ENCODE measurements at places on chromosomes 6 and 20.

- no peak for DNase-seq
These were observed 6.1 kb upstream of the RPL7L1 start for GRCh38 chr6:42873313-42873712.

DNA sequence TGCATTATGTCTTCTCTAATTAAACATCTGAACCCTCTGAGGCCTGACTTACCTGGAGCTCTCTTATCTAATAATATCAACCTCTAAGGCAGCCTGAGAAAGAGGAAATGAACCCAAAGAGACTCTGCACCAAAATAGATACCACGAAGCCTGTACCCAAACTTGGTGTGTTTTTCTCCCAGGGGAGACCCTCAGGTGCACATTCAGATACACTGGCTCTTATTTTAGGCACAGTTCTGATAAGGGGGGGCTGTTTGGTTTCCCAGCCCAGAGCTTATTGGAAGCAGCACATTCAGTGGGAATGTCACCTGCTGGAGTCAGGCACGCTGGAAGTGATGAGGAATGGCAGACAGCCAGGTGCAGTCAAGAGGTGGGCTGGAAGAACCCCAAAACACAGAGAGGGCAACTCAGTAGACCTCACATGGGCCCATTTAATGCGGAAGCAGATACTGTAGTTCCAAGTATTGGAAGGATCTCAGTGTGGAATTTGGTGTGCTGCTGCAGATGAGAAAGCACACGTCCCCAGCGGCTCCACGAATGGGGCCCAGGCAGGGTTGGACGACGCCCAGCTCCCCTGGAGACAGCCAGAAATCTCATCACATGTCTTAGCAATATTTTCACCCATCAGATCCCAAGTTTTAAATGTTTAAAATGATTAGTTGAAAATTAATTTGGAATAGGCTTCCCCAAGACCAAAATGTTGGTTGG, 9.7 kb upstream of the CCR6 start:
- DNase-seq: no peak

DNA sequence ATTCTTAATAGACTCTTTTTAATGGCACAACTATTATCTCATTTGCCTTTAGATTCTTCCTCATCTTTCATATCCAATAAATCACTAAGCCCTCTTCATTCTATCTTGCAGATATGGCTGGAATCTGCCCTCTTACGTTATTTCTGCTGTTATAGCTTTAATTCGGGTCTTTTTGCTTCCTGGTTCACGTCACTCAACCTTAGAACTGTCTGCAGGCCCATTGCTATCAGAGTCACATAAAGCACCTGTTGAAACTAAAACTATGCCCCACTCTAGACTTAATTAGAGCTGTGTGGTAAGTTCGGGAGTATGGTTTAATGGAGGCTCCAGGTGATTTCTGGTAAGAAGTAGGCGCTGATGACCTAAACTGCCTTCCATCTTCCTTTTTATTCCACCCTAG, 988 bp downstream of the QRSL1 start:
- DNase-seq: no peak

- DNase-seq: no peak
These were observed 244.9 kb downstream of the ZFAND3 start for GRCh38 chr6:38064431-38064830.

DNA sequence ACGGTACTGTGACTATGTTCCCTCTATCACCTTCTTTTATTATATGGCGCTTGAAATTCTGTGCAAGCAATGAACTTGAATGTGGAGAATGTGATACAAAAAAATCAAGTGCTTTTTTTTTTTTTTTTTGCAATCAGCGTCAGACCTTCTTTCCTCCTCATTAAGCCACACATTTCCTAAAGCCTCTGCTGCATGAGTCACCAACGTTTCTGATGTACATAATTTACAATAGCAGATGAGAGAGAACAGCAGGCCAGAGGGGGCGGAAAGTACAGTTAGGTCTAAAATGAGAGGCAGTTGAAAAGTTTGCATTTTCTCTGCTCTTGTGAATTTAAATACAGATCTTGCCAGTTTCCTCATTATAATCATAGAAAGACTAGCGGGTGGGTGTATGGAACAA, 114.6 kb upstream of the RIPOR2 start:
- DNase-seq: peak; percentile 98

DNA sequence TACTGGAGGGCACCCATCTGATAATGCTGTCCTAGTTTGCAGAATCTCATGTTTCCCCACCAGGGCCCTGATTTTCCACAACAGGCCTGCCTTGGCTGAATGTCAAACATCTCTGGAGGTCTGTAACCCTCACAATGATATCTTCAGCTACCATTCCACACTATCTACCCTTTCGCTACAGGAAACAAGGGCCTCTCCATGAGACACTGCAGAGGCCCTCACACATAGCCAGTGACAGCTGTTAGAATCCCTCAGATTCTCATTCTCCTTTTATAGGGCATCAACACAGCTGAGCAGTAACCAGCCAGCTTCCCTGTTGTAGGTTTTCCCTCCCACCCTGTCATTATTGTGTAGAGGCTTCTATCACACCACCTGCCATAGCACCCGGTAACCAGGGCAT, 29.6 kb upstream of the MICB start:
- no peak for DNase-seq

GRCh38 chr6:3718407-3718806, 33.1 kb downstream of the PXDC1 start:
- no peak for DNase-seq

GRCh38 chr20:34570859-34571306, 12.4 kb downstream of the MAP1LC3A start:
- no peak for DNase-seq

GRCh38 chr20:10078403-10078802, 43.6 kb downstream of the ANKEF1 start:
- DNase-seq: no peak

DNA sequence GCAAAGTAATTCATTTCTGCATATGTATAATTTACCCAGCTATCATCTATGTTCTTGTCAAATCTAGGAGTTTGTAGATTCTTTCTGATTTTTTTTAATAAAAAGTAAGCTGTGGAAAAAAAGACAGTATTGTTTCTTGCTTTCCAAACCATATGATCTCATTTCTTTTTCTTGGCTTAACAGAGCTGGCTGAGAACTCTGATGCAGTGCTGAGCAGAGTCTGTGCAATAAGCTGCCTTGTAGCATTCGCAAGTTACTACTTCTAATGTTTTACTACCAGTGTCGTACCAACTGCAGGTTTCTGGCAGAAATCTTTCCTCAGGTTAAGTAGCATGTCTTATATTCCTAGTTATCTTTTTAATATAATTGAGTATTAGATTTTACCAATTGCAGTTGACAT, 15.6 kb downstream of the RRBP1 start:
- DNase-seq: no peak

DNA sequence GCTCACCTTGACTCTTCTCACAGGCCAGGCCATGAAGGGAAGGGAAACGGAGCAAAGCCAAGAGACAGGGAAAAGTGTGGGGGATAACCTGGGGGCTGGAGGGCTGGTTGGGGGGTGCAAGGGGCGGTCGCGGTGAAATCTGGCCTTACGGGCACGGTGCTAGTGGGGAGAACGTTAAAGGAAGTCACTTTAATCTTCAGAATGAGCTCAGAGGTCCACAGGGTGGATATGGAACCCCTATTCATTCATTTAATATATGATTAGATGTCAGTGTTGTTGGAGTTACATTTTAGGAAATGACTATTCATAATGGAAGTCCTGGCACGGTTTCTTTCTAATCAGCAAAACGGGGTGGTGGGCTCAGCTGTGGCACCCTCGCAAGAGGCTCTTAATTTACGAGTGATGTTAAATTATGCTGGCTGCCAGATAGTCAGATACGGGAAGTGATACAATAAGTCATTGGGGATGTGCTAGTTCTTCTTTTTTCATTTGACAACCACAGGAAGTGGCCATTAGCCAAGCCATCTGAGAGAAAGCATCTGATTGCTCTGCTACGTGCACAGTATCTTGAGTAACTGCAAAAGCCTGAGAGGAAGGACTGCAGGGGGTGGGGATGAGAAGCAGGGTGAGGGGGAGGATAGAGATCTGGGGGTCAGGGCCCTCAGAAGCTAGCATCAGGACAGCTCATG, 253.0 kb downstream of the QKI start:
- DNase-seq: peak; percentile 51

DNA sequence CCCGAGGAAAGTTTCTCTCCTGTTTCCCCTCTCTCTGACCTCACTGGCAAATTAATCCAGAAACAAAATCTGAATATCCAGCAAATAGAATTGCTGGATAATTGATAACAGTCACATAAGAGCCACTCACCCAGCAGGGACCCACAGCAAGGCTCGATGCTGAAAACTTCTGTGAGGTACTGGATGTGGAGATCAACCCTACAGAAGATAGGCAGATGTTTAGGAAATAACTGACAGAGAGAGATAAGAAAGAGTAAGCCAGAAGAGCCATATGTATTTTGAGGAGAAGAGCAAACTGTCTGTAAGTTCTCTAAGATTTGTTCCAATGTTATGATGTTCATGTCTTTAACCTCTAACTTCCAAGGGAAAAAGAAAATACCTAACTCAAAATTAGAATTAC, 59.7 kb downstream of the PKHD1 start:
- no peak for DNase-seq

DNA sequence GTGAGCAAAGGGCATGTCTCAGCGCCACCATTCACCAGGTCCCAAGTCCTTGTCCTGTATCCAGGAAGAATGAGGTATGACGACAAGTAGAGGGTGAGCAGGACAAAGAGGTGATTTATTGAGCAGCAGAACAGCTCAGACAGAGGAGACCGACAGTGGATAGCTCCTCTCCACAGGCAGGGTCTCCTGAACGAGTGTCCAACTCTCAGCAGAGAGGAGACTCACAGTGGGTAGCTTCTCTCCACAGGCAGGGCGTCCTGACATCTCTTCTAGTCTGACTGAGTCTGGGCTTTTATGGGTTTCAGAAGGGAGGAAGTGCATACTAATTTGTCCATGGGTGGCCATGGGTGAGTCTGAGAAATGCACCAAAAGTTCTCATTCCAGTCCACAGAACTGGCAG, 204.7 kb downstream of the ANKRD60 start:
- no peak for DNase-seq

DNA sequence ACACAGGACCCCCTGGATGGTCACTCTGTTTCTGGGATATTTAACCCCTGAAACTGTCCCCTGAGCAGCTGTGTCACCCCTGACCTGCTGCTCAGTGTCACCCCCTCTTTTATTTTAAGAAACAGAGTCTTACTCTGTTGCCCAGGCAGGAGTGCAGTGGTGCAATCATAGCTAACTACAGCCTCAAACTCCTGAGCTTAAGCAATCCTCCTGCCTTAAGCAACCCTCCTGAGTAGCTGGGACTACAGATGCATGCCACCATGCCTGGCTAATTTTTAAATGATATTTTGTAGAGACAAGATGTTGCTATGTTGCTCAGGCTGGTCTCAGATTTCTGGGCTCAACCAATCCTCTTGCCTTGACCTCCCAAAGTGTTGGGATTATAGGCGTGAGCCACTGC, 21.5 kb upstream of the GTSF1L start:
- DNase-seq: no peak

DNA sequence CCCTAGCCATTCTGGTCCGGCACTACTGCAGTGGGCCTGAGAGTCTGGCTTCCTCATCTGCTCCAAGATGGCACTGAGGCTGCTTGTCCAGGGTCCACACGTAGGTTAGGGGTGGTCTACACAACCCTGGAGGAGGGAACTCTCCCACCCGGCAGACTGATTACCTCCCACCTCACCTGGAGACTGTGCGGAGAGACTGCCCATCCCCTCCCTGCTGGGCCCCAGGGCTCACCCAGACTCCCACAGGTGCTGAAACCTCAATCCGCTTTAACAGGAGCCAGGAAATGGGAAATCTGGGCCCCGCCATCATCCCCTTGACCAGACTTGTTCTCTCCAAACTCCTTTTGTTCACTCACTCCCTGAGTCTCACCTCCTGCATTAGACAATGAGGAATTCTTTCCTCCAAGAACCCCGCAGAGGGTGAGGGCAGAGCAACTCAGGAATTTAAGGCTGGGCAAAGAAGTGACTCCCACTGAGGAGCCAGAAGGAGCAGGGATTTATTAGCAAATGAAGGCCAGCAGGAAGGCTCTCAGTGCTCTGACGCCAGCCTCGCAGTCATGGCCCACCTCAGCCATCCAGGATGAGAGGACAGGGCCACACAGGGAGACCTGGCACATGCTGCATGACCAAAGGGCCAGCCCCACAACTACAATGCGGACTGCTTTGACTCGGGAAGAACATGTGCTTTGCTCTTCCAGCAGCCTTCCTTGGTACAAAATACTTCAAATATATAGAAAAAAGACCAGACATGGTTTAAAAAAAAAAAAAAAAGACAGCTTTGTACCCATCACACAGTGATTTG, 53.0 kb downstream of the CDK5RAP1 start:
- no peak for DNase-seq

DNA sequence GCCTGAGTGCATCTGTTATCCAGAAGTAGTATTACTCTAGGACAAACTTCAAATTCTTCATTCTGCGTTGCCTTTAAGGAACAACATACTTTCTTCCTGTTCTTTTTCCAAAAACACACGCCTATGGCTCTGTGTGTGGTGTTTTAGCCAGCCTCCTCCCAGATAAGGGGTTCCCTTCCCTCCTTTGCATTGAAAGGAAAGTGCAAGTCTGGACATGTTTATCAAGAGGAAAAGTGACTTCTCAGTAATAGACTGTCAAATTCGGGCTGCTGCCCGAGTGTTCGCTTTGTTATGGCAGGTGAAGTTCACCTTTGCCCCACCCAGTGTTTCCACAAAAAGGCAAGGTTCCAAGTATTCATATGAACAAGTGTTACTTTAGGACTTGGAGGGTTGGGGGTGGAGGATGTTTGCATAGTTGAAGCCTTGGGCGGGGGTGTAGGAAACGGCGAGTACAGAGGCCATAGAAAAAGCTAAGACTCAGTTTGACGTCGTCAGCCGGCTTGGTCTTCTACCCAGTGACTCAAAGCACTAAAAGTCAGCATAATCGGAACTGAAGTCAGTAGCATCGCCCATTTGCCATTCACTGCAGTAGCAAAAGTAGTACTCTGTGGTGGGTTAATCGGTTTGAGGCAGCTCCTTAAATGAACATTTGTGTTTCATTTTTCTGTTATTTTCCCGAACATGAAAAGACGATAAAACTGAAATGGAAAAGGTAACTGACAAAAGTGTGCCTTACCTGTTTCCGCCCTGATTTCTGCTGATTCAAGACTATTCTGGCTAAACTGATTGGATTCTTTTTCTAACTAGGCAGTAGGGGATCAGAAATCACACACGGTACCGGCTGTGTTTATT, 12.5 kb downstream of the PRDM1 start:
- no peak for DNase-seq

GRCh38 chr6:129510950-129511349, 199.0 kb downstream of the ARHGAP18 start:
- no peak for DNase-seq

DNA sequence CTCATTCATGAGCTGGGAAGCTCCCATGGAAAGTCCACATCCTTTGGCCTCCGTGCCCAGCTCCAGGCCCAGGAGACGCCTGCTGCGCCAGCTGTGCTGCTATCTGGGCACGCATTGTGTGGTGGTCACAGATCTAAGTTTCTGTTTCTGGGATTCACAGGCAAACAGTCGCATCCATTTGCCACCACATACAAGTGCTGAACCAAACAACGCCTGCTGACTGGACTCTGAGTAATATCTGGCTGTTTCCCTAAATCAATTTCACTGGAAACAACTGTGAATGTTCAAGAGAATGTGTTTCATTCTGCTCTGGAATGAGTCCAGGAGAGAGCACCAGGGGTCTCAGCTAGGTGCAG, 45.5 kb downstream of the IRF4 start:
- no peak for DNase-seq

- no peak for DNase-seq
These were observed 105.9 kb upstream of the CDYL start for GRCh38 chr6:4670290-4670689.

Measured in bone marrow (tissue), 2 donors.